Stimulated activated CD4-positive, alpha-beta T cell treated with anti-CD3 and anti-CD28 coated beads, Interleukin-12 subunit alpha, Interleukin-12 subunit beta, amount 100 ng/mL, for 24 hours (primary cell): ENCODE measurements at places on chromosomes 2 and 18.

DNA sequence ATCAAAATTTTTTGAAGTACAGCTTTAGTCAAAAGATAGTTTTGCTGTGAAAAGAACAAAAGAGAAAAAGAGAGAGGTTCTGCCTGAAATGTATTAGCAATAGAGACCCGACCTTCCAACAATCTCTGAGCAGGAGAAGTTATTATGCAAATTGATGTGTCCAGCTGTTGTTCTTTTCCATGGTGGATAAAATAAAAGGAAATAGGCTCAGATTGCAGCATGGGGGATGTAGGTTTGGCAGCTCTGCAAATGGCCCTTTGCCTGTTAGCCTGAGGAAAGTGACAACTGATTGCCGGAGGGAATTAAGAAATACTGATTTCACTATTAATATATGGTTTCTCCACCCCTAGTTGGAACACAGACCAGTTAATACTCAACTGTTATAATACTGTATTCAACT, 1283.2 kb upstream of the NXPH2 start:
- DNase-seq: no peak

DNA sequence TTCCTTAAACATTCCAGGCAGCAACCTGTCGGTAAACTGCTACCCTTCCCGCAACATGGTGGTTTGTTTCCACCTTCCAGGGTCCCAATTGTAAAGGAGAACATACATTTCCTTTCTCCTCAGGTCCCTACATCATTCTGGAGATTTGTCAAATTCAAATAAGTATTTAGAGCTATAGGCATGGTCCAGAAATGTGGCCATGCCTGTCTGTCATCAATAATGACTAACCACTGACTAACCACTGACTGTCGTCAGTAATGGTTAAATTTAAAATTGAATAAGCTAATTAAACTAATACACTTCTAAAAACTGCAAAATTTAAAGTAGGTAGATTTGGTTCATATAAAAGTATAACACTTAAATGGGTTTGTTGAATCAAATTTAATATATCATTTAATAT, 984.0 kb upstream of the SLC39A10 start:
- no peak for DNase-seq

DNA sequence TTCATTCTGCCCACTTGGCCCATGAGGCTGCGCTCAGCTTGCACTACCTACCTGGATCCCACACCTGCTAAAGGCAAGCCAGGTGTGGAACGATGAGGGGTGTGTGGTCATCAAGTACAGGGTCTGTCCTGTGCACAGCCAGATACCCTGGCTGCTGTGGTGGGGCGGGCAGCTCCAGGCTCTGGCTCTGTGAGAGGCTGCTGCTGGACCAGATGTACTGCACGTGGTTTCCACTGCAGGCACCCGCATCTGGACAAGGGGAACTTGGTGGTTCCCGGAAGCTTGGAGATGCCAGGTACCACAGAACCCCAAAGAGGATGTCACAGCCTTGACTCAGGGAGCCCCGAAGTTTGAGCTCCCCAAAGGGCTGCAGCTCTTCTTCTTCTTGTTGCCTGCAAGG, 68.1 kb upstream of the ZNF804A start:
- DNase-seq: no peak

GRCh38 chr2:237322564-237322963, 91.4 kb downstream of the COL6A3 start:
- DNase-seq: no peak

GRCh38 chr2:217901400-217901799, 101.4 kb downstream of the TNS1 start:
- DNase-seq: no peak

DNA sequence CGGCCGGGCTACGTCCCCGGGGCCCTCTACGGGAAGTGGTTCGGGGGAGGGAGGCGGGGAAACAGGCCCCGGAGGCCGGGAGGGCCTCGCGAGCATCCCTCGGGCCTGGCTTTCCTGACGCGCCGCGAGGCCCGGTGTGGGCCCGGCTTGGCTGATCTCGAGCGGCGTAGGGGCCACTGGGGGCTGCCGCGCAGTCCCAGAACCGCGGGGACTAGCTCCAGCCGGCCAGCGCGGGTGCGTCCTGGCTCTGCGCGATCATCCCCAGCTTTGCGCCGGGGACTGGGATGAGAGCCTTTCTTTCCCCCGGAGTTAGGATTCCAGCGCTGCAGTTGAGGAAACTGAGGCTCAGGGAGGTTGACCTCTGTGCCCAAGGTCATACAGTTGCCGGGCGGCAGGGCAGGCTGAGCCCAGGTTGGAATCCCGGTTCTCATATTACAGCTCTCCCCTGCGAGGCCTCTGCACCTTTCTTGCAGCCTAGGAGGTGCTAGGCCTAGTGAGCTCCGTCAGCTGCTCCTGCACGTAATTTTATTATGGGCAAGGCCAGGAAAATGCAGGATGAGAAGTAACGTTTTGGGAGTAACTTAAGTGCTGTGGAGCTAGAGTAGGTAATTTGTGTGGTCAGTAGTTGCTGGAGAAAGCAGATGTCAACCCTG, 501 bp downstream of the LPIN1 start:
- no peak for DNase-seq

DNA sequence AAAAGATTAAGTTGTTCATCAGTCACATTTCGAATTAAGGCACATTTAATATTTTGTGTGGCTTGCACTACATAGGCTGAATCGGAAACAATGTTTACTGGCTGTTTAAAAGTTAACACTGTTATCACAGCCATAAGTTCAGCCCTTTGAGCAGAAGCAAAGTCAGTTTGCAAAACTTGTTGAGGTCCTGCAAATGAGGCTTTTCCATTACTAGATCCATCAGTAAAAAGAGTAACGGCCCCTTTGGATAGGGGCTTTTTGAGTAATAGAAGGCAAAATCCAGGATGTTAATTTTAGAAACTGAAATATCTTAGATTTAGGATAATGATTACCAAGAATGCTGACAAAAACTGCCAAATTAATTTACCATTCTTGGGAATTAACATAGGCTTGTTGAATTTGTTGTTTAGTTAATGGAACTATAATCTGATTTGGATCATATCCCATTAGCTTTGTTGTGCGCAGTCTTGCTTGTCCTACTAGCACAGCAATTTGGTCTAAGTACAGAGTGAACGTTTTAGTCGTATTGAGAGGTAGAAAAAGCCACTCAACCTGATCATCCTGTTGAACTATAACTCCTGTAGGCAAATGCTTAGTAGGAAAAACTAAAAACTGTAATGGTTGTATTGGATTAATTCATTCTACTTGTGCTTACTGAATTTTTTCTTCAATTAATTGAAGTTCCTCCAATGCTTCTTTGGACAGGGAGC, 13.9 kb upstream of the SUCLG1 start:
- DNase-seq: no peak

- DNase-seq: no peak
Measured at GRCh38 chr18:49006641-49007454, 56.1 kb upstream of the SMAD7 start.

GRCh38 chr2:107428781-107429180, 397.9 kb upstream of the RGPD4 start:
- no peak for DNase-seq
